ENCODE measurements at places on chromosomes 11 and 22. TPM values are rescaled to one million over a fixed set of nuclear protein-coding genes. Genes with fewer than 3 reads are reported as not detected.

The B4GALNT4 gene
- total RNA-seq, result 0.20 TPM

The OR10G4 gene
- not detected for total RNA-seq

The FGF3 gene
- not detected for total RNA-seq

- peak; percentile 4 for DNase-seq
Observed at GRCh38 chr22:19853058-19853878, 1.4 kb downstream of the GNB1L start.

DNA sequence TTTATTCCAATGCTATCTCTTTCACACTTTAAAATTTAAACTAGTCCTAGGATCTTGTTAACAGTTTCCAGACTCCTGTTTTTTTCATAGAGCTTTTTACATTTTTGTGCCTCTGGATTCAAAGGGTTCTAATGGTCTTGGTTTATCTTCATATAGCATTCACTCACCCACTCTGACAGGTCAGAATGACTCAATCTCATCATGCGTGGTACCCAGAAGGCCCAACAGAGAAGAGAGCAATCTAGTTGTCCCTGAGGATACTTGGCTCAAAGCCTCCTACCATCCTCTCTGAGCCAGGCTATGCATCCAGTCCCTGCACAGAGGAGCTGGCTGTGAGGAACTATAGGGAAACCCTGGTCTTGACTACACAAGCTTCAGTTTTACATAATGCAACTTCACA lies 27.5 kb downstream of the MAML2 start:
- DNase-seq, result no peak
